ENCODE measurements at places on chromosomes 4 and X.

GRCh38 chrX:10159145-10159468, 2.3 kb downstream of the CLCN4 start:
- DNase-seq: no peak

GRCh38 chr4:38164346-38164745, 204.1 kb downstream of the PTTG2 start:
- DNase-seq: no peak

DNA sequence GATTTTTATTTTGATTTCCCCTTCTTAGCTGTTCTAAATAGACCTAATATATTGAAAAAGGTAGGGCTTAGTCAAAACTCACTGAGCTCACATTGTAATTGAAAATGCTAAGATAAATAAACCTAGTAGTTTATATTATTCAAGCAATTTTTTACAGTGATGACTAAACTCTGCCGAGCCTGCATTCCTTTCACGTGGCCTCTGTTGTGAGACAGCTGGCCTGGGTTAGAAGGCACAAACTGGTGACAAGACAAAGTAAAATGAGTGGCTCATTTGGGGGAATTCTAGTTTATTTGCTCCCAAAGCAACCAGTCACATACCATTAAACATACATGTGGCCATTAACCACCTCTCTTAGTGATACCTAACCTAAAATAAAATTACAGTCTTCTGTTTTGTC, 169.4 kb upstream of the TEX13C start:
- DNase-seq: no peak

DNA sequence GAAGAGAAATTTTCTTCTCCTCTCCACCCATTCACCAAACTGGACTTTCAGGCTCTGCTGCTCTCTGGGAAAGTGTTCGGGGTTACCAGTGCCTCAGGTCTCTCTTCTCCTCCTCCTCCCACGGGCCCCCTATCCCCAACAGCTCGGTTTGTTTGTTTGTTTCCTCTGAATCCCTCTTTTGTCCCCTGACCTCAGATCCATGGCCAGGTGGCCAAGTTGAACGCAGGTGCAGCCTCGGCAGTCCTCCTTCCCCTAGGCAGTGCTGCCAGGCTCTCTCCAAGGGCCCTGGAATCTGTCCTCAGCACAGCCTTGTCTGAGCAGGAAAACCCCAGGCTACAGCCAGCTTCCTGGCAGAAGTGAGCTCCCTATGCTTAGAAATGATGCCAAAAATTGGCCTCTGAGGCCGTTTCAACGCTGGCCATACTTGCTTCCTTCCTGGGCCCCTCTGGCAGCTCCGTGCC, 60.0 kb downstream of the FHDC1 start:
- no peak for DNase-seq

- no peak for DNase-seq
Observed at GRCh38 chr4:107034091-107034995, 1.8 kb downstream of the DKK2 start.

DNA sequence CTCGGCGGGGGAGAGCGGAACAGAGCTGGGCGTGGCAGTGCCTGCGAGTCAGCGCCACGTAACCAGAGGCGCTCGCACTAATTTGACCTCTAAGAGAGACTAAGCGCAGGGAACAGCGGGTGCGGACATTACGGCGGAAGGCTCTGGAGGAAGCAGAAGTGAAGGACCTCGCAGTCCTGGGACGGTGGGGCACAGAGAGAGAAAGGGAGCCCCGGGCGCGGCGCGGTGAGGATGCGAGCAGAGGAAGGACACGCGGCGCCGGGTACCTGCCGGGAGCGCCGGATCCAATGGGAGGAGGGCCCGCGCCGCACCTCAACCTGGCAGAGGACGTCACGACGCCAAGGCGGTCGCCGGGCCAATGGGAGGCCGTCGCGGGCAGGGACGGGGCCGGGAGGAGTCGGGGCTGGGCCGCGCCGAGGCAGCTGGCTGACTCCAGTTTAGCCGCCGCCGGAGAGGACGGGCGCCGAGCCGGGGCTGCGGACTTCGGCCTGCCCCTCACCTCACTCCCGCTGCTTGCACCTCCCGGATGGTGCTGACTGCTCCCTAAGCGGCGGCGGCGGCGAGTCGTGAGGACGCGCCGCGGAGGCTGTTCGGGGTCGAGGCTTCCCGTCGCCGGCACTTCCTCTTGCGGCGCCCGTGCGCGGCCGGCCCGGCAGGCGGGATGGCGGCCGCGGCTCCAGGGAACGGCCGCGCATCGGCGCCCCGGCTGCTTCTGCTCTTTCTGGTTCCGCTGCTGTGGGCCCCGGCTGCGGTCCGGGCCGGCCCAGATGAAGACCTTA, at the start of gene TMEM165:
Gene TMEM165 (plus strand): TSS at position 429 of the 779 bp plus-strand sequence. CDS start 233 bp downstream, at position 662.
- peak; percentile 92 for DNase-seq

DNA sequence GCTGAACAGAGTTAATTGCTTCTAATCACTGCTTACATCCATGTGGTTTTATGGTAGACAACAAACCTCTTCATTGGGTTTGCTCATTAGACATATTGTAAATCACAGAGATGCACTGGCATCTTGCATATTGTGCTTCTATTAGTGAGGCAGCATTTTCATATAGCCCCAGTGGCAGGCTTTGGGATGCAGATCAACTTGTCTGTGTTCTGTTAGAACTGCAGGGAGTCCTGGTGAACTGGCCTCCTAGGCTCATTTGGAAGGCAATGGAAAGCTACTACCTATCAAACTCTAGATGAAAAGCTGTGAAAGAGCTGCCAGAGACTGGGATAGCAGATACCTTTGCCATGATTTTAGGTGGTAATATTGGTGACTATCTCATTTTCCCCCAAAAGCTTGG, 108.8 kb downstream of the NAA11 start:
- no peak for DNase-seq

- DNase-seq: no peak
Observed at GRCh38 chr4:10753856-10754402, 69.4 kb upstream of the CLNK start.

GRCh38 chrX:128653524-128654060, 601.4 kb upstream of the ACTRT1 start:
- no peak for DNase-seq

DNA sequence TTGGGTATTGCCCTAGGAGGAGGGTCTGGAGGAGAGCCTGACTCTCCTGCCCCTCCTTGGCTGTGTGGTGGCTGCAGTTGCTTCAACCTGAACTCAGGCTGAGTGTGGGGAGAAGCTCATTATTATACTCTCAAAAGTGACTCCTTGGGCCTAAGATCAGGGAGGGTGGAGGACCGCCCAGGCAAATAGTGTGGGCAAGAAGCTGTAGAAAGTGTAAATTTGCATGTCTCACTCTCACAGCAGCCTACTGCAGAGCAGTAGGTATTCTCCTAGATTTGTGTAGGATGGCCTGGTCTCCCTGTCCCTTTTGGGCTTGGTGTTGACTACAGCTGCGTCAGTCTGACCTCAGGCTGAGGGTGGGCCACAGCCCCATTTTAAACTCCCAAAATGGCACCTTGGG, 156.1 kb downstream of the ZNF330 start:
- DNase-seq: no peak

GRCh38 chrX:152614791-152615190, 22.9 kb upstream of the GABRQ start:
- DNase-seq: no peak

DNA sequence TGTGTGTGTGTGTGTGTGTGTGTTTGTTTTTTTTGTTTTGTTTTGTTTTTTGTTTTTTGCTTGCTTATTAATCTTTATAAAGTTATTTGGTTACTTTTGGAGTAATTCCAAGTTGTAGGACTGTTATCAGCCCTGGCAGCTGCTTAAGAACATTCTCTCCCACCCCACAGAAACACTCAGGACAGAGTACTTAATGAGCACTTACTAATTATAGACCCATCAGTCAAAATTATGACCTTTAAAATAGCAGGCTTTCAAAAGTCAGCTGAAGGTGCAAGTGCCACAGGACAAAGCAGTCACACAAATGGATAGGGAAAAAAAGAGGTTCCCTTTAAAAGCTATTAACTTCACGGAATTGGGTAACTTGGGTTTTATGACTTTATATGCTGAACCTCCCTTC, 69.0 kb downstream of the BEND2 start:
- DNase-seq: no peak

GRCh38 chr4:125838924-125839323, 524.2 kb downstream of the FAT4 start:
- no peak for DNase-seq

DNA sequence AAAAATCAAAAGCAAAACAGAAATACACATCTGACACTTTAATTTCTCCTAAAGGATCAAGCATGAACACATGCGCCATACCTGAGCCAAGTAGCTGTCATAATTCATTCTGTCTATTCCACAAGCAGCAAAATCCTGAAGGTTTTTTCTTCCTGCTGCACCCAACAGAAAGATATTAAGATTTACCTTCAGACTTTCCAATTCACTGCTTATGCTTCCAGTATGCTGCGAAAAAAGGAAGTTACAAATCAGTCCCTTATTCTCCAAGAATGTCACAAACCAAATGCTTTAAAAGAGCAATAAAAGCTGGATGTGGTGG, 29.2 kb upstream of the FGFBP2 start:
- no peak for DNase-seq

GRCh38 chr4:141486375-141486997, 149.9 kb upstream of the IL15 start:
- DNase-seq: no peak

DNA sequence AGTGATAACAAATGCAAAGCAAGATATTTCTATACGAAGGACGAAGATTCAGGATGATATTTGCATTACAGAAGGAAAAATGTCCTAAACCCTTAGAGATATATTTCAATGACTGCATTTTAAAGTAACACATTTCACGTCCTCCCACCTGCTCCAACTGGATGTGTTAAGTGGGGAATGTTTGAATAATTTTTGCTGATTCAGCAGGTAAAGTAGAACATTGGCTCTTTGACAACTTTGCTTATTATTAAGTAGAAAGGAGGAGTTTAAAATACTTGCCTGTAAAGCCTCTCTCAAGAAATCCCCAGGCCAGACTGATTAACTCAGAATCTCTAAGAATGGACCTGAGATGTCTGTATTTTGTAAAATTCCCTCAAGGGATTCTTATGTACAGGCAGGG, 1165.2 kb upstream of the PRKX start:
- no peak for DNase-seq

- DNase-seq: no peak
Observed at GRCh38 chr4:100430451-100430850, 87.4 kb downstream of the EMCN start.

- DNase-seq: no peak
Observed at GRCh38 chrX:141221611-141222010, 20.7 kb downstream of the SPANXC start.

- DNase-seq: no peak
Observed at GRCh38 chrX:80667967-80668366, 141.7 kb downstream of the BRWD3 start.

DNA sequence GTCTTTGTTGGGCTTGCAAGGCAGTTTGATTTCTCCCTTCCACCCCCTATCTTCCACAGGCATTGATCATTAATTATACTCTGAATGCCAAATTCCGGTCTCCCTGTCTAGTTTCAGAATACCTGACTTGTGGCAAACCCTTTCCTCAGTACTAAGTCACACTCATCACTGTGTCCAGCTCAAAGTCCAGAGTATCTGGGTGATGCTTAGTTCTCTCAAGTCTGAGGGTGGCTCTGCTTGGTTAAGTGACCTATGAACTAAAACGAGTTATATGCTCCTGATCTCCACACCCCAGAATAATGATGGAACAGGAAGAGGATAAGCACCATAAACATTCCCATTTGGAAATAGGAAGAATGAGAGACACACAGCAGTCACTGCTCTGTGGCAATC, 6.5 kb downstream of the SMIM9 start:
- no peak for DNase-seq

DNA sequence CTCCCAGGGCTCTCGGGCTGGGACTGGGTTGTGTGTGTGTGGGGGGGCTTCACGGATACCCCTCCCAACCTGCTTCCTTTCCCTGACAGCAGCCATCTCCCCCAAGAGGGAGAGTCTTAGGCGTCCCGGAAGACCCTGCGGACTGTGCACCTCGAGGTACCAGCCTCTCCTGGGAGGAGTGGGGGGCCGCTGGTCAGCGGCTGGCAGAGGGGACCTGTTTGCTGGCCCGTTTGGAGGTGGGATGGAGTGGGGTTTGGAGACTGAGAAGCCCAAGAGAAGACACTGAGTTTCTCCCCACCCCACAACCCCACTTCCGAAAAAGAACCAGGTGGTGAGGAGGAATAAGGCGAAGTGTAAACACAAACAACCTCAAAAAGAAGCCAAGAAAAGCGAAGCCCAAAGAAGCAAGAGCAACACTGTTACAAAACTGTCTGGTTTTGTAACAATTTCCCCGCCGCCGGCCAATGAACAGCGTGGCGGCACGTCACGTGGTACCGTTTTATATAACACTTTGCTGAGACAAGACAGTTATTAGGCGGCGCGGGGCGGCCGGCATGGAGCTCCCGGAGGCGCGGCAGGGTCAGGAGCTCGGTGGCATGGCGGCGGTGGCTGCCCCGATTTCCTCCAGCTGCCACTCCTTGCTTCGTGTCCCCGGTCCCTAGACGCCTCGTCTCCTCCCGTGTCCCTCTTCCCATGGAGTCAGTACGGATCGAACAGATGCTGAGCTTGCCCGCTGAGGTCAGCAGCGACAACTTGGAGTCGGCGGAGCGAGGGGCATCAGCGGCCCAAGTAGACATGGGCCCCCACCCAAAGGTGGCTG, at the start of gene LONRF3:
Gene LONRF3 (plus strand): TSS at position 531 of the 820 bp plus-strand sequence. CDS start 163 bp downstream, at position 694.
- DNase-seq: peak; percentile 73

DNA sequence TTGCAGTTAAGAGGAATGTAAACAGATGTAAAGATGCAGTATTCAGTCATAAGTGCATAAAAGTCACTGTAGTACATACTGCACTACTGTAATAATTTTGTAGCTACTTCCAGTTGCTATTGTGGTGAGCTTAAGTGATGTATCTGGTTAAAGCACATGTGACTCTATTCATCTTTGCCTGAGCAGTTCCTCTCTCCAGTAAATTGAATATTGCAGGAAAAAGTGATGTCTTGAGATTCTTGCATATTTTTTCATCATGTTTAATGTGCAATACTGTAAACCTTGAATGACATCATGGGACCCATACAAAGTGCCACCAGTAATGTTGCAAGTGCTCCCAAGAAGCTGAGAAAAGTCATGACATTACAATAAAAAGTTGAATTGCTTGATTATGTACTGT, 9.6 kb downstream of the UBA6 start:
- no peak for DNase-seq

DNA sequence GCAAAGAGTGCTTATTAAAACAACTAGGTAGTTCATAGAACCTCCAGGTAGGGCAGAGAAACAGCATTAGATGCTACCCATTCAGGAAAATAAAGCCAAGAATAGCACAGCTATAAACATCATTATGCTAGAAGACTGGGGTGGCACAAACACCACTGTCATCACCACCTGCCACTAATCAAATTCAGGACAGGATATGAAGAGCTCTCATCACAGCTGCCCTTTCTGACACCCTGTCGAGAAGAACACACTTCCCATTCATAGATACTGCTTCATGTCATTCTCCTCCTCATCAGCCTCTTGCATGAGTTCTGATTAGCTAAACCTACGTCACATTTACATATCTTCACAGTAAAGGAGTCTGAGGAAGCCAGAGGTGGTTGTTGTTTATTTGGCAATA, 692.3 kb upstream of the HS3ST1 start:
- DNase-seq: no peak

- DNase-seq: no peak
Observed at GRCh38 chr4:177239878-177240277, 69.8 kb upstream of the NEIL3 start.
